Activated naive CD4-positive, alpha-beta T cell (primary cell): ENCODE measurements at places on chromosomes 4 and X.

DNA sequence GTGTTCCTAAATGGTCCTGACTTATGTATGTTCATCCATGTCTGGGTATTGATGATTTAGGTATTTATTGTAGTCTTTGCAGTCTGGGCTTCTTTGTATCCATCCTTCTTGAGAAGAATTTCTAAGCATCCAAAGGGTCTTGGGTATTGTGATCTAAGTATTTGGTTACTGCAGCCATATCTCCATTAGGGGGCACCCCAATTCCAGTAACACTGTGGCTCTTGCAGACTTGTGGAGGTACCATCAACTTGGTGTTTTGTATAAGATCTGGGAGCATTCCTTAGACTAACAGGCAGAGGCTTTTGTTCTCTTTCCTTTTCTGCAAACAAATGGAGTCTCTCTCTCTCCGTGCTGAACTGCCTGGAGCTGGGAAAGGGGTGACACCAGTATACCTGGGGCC lies 113.7 kb upstream of the NEXMIF start:
- no peak for DNase-seq

DNA sequence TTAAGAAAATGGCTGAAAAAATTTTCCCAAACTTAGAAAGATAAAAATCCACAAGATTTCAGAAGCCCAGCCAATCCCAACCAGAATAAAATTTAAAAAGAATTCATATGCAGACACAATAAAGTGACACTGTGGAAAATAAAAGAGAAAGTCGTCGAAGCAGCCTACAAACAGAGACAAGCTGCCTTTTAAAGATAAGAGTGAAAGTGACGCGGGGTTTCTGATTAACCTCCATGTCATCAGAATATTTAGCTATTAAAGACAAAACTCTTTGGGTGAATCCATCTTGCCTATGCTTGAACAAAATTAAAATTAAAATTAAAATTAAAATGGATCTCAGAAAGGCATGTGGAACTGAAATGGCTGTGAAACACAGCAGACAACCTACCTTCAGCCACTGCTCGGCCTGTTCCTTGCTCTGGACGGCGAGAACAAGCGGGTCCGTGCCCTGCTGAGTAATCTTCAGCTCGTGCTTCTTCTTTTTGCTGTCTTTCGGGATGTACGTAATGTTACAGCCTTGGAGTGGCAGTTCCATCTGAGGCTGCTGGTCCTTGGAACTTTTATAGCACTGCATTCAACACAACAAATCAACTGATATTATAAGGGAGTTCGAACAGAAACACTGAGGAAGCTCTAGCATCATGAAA lies 101.4 kb downstream of the AFAP1 start:
- no peak for DNase-seq

GRCh38 chr4:150117094-150117493 lies 38.8 kb downstream of the DCLK2 start:
- DNase-seq: no peak

DNA sequence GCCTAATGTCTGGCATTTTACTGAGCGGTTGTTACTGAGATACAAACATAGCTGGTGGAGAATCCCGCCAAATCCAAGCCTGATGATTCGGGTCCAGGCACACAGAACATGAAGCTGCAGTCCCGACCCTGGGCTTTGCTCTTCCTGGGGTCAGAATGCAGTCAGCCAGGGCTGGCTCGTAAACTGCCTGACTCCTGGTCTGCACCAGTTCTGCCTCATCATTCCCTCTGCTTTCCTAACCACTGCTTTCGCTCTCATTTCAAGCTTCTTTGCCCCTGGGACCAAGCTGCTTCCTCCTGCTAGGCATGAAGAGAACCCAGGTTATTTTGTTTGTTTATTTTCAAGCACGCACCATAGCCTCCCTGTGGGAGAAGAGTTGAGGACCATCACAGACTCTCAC lies 39.3 kb downstream of the GATB start:
- DNase-seq: no peak
